ENCODE measurements at places on chromosomes 7 and 10. TPM values are rescaled to one million over a fixed set of nuclear protein-coding genes. Genes with fewer than 3 reads are reported as not detected.

Gene SFTPD
- 0.69 TPM for total RNA-seq

Gene NSUN6
- 20.0 TPM for total RNA-seq

Gene SOSTDC1
- total RNA-seq: not detected

Gene CYCS
- total RNA-seq: 15.0 TPM

DNA sequence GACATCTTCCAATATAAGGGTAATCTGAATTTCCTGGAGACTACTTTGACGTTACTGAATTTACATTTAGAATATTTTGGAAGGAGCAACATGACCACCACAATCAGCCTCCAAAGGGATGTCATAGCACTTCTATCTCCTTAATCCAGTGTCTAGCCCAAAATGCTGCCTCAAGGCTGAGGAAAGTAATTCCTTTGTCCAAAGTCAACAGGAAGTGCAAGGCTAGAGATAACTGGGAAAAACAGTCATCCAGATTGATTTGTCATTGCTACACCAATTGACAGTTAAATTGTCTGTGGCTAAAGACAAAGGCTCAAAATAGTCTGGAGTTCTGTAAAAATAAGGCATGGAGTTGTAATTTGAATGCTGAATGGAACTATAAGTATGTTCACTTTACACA, 3.9 kb upstream of the TFPI2 start:
- no peaks in the 10 kb centered on the region for H3K36me3 ChIP-seq
- H3K27me3 ChIP-seq: peaks cover 11% of the 10 kb centered on the region
- H3K4me1 ChIP-seq: peaks cover 5% of the 10 kb centered on the region

DNA sequence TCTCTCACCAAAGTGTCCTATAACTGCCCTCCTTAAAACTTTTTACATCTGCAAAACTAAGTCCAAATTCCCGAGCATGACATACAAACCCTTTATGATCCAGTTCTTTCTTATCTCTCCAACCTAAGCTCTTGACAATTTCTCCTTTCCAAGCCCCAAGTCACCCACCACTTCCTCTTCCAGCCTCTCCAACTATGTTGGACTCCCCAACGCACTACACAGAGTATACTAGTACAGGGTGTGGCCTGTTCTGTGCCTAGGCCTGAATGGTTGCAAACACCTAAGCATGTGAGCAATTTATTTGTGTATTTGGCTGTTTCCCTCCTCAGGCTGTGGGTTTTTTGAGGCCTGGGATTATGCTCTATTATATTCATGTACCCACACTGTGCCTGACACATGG, 101.2 kb upstream of the APBB1IP start:
- H3K36me3 ChIP-seq: no peaks in the 10 kb centered on the region
- no peak overlapping the region for H3K27ac ChIP-seq
- no peak for DNase-seq
- no peaks in the 10 kb centered on the region for H3K4me1 ChIP-seq
- no peaks in the 10 kb centered on the region for H3K27me3 ChIP-seq

DNA sequence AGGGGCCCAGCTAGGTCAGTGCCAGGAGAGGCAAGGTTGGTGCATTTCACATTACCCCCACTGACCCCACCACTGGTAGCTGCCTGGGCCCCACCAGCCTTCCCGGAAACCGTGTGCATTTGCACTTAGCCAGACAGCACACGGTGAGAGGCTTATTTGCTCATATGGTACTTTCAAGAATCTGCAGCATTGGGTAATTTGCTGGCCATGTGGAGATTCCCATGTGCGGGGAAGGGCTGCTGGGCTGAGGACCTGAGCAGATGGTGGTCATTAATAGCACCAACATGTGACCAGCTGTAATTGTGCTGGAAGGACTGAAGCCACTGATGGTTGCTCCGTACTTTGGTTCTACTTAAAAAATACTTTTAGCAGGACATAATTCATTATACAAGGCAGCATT, 323.8 kb downstream of the DPP6 start:
- no peaks in the 10 kb centered on the region for H3K36me3 ChIP-seq
- no peak overlapping the region for H3K27ac ChIP-seq
- no peak for DNase-seq
- no peaks in the 10 kb centered on the region for H3K27me3 ChIP-seq
- H3K4me1 ChIP-seq: no peaks in the 10 kb centered on the region

DNA sequence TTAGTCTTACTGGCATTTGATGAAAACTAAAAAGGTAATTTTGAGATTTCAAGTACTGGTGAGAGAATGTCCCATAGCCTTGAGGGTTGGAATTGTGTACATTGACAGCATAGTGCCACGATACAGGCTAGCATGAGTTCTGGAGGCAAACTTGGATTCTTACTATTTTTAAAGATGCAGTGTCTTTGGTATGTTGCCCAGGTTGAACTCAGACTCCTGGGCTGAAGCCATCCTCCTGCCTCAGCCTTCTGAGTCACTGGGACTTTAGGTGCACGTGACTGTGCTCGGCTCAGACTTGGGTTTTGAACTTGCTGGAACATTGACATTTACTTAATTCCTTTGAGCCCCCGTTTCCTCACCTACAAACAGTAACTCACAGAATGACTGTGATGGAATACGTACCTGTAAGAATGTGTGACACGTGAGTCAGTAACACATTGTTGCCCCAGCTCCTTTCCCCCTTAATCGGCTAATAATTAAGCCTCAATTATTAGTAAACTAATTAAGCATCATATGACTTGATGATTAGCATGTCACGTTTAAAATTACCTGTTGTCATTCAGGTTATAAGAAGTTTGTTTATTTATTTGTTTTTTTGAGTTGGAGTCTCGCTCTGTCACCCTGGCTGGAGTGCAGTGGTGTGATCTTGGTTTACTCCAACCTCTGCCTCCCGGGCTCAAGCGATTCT, 10.6 kb downstream of the DNAJB6 start:
- no peak overlapping the region for H3K4me3 ChIP-seq
- no peaks in the 10 kb centered on the region for H3K27me3 ChIP-seq
- DNase-seq: peak; percentile 79
- peak overlapping the region; percentile 13 for H3K27ac ChIP-seq
- no peaks in the 10 kb centered on the region for H3K36me3 ChIP-seq
- peaks cover 14% of the 10 kb centered on the region for H3K4me1 ChIP-seq

DNA sequence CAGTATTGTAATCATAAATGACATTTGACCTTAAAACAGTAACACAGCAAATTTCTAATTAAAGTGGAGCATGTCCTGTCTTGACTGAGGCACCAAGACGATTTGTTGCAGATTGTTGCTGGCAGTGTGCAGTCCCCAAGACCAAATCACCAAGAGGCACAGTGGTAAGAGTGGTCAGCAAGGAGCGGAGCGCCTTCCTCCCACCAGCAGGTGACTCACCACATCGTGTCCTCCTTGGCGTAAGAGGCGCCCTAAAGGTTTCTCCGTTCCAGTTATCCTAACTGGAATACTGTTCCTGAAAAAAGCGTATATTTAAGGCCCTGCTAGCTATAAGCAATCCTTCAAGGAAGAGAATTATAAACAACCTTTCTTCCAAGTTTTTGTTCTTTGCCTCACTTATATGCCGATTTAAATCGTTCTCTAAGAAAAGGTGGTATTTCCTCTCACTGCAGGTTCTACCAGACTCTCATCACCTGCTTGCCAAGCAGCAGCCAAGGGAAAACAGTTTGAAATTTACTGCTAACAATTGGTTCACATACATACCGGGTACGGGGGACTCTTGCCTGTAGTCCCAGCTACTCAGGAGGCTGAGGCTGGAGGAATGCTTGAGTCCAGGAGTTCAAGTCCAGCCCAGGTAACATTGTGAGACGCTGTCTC, 10.7 kb upstream of the REPIN1 start:
- H3K27ac ChIP-seq: no peak overlapping the region
- no peak for DNase-seq
- H3K36me3 ChIP-seq: no peaks in the 10 kb centered on the region
- H3K4me3 ChIP-seq: no peak overlapping the region

GRCh38 chr10:124019886-124020797, 73.3 kb downstream of the CHST15 start:
- H3K4me3 ChIP-seq: no peak overlapping the region
- H3K36me3 ChIP-seq: peaks cover 20% of the 10 kb centered on the region
- H3K27ac ChIP-seq: no peak overlapping the region
- no peaks in the 10 kb centered on the region for H3K4me1 ChIP-seq
- no peaks in the 10 kb centered on the region for H3K27me3 ChIP-seq

DNA sequence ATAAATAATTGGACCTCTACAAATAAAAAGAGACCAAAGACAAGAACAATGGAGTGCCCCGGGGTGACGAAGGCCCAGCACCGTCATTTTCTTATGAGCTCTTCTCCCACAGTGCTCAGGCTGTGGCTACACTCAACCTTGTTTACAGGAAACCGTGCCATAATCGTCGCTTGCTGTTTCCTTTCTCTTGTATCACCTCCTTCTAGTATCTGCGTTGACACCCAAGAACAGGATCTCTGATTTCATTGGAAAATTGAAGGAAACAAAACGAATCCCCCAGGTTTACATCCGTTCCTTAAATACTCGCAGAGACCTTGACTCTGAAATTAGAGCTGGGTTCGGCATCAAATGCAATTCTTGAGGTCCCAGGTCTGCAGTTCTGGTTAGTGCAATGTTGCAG, 1.7 kb upstream of the IGFBP3 start:
- peak overlapping the region; percentile 25 for H3K4me3 ChIP-seq
- H3K4me1 ChIP-seq: peaks cover 4% of the 10 kb centered on the region
- H3K36me3 ChIP-seq: no peaks in the 10 kb centered on the region
- H3K27me3 ChIP-seq: peaks cover 47% of the 10 kb centered on the region
- DNase-seq: no peak

GRCh38 chr7:112204499-112205342, 1.5 kb downstream of the DOCK4 start:
- H3K36me3 ChIP-seq: no peaks in the 10 kb centered on the region
- no peak for DNase-seq
- H3K4me3 ChIP-seq: peak overlapping the region; percentile 7

DNA sequence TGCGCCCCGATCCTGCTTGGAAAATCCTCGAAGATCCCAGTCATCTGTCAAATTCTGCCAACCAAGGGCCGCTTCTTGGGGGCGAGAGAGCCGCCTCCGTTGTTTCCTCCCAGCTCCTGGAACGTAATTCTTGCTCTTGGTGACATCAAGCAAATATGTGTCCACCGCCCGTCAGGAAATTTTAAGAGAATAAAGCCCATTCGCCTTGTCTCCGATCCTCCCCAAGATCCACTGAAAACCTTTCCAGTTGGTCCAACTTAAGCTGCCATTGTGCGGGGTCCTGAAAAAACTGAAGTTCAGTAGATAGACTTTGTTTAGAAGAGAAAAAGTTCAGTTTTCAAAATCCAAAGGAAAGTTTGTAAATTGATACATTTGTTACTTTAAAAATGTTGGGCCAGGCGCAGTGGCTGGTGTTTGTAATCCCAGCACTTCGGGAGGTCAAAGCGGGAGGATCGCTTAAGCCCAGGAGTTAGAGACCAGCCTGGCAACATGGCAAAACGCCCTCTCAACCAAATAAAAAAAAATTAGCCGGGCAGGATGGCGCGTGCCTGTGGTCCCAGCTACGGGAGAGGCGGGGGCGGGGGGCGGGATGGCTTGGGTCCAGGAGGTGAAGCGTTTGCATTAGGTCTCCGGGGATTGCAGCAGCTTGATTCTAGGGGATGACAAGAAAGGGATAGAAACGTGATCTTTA, 1.0 kb upstream of the ZNF800 start:
- H3K4me3 ChIP-seq: peak overlapping the region; percentile 48
- DNase-seq: no peak
- H3K36me3 ChIP-seq: peaks cover 6% of the 10 kb centered on the region
- peak overlapping the region; percentile 93 for H3K27ac ChIP-seq
- peaks cover 31% of the 10 kb centered on the region for H3K4me1 ChIP-seq

- H3K4me3 ChIP-seq: no peak overlapping the region
- H3K36me3 ChIP-seq: no peaks in the 10 kb centered on the region
- H3K27me3 ChIP-seq: no peaks in the 10 kb centered on the region
- H3K4me1 ChIP-seq: no peaks in the 10 kb centered on the region
- H3K27ac ChIP-seq: no peak overlapping the region
- DNase-seq: no peak
Observed at GRCh38 chr7:32218741-32219288, 148.6 kb upstream of the PDE1C start.

DNA sequence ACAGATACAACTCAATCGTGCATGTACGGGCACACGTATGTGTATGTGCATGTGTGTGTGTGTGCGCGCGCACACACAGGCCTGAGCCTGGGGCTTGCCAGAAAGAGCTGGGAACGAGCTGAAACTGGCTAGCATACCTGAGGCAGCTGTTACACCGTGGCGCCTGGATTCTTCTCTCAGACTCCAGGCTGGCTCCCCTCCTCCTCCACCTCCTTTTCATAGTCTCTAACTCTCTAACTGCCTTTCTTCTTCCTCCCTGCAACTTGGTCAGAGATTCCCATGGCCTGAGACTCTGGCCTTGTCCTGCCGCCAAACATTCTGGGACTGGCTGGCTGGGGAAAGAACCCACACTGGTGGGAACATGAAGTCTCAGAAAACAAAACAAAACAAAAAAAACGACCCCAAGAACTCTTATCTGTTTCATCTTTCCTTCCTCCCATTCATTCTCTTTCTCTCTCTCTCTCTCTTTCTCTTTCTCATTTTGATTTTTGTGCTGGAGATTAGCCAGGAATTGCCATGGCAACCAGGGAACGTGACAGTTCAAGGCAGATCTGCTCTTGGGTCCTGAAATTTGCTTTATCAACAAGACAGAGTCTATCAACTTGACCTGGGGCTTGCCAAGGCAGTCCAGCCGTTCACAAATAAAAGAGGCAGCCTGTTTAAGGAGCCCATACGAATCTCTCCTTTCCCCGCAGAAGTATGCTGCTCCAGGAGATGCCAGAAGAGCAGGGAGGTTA, 76.8 kb upstream of the SEM1 start:
- no peaks in the 10 kb centered on the region for H3K4me1 ChIP-seq
- no peak overlapping the region for H3K4me3 ChIP-seq
- H3K27ac ChIP-seq: no peak overlapping the region

GRCh38 chr10:76456197-76456596, 1024.8 kb downstream of the LRMDA start:
- H3K4me3 ChIP-seq: no peak overlapping the region
- DNase-seq: no peak
- H3K27me3 ChIP-seq: no peaks in the 10 kb centered on the region

GRCh38 chr10:100510533-100511308, 8.9 kb downstream of the SEC31B start:
- no peaks in the 10 kb centered on the region for H3K36me3 ChIP-seq
- H3K27me3 ChIP-seq: no peaks in the 10 kb centered on the region
- no peaks in the 10 kb centered on the region for H3K4me1 ChIP-seq
- H3K4me3 ChIP-seq: no peak overlapping the region

DNA sequence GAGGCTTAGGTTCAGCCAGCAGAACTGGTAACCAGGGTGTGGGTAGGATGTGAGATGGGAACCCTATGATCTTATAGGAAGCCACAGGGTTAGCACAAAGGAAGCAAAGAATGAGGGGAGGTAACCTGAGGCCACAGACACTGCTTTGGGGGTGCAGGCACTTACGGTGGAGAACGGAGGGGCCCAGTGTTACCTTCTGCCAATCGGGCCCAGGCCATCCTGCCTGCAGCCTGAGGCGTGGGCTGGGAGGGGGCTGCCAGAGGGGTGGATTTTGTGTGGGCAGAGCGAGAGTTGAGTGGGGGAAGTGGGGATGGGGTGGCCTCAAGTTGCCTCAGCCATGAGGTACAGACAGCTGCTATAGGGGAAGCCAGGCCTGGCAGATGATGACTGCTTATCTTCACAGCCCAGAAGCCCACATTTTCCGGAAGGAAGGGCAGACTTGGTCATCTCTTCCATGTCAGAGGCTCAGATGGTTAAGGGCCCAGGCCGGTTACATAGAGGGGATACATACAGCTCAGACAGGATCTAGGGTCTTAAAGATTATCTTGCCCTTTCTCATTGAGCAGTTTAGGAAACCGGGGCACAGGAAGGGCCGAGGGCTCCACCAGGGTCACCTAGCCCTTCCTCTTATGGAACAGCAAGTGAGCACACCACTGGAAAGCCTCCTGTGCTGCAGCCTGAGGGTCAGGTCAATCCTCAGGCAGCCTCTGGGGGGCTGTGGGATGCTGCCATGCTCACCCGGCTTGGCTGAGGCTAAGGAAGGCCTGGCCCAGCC, 24.4 kb upstream of the VSIR start:
- no peak overlapping the region for H3K27ac ChIP-seq
- H3K27me3 ChIP-seq: no peaks in the 10 kb centered on the region
- H3K4me3 ChIP-seq: no peak overlapping the region

Measured in adrenal gland (tissue), 19 donors.